Activated T-helper 17 cell treated with anti-CD3 and anti-CD28 coated beads, Interleukin-2, amount 50 U/mL, for 72 hours (primary cell): ENCODE measurements at places on chromosomes 3 and 15. TPM values are rescaled to one million over a fixed set of nuclear protein-coding genes. Genes with fewer than 3 reads are reported as not detected.

DNA sequence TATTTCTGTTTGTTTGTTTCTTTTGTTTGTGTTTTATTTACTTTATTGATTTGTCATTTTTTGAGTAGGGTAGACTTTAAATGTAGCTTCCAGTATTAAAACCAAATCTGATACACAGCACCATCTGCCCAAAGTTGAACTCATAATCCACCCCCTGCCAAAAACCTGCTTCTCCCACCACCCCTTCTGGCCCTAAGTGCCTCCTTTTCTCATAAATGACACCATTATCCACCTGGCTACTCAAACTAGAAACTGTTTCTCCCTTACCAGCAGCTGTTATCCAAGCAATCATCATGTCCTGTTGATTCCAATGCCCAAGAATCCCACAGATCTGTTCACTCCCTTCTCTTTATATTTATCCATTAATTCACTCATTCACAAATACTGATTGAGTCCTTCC lies 21.8 kb upstream of the PTX3 start:
- no peak for ATAC-seq

Gene DUOXA2
- 0.13 TPM for total RNA-seq

Gene NFKBIZ
- 88.4 TPM for total RNA-seq

Gene STAC
- 0.30 TPM for total RNA-seq

Gene FEZF2
- not detected for total RNA-seq

Gene MAGI1
- total RNA-seq = 0.06 TPM

DNA sequence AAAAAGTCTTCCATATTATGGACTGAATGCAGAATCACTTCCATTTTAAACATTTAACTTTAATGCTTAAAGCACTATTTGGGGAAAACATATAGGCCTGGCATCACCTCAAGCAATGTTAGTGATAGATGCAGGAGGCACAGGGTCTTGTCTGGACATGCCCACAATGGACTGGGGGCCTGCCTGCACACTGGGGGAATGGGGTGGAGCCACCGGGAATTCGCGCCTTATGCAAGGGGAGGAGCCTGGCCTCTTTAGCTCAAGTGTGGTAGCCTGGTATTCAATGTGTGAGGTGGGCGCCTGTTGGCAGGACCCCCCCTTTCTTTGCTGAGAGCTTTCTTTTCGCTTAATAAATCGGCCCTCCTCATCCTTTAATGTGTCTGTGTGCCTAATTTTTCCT lies 29.9 kb downstream of the ACKR4 start:
- ATAC-seq = no peak

DNA sequence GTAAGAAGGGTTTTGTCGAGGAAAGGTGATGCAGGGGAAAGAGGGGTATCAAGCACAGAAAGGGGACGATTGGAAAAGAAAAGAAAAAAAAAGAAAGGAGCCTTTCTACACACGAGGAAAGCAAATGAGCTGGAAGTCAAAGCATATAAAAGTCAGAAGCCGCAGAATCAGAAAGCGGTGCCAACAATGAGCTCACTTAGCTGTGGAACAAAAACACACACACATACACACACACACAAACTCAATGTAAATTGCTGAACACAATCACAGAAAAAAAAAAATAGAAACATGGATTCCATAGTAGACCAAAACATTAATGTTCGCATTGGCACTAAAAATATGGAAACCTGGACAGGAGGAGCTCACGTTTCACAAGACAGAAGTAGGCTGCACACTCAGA lies 63.4 kb upstream of the FEZF2 start:
- no peak for ATAC-seq

DNA sequence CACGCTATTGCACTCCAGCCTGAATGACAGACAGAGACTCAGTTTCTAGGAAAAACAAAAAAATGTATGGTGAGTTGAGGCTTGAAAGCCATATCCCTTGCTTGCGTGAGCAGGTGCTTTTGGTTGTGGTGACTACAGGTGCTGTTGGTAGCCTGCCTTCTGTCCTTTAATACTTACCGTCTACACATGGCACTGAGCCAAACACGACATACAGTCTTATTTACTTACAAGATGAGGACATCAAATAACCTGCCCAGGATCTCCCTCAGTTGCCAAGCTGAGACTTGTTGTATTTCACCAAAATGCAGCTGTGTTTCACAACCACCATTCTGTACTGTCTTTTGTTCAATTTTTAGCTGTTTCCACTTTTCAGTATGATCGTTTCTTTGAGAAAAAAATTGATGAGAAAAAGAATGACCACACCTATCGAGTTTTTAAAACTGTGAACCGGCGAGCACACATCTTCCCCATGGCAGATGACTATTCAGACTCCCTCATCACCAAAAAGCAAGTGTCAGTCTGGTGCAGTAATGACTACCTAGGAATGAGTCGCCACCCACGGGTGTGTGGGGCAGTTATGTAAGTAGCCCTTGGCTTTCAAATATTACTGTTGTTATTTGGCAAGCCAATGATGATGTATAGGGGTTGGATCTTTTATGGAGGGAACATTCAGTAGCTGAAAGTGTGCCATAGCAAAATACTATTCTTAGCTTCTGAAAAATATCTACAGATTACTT lies 6.5 kb downstream of the ALAS1 start:
- ATAC-seq = peak; percentile 88

DNA sequence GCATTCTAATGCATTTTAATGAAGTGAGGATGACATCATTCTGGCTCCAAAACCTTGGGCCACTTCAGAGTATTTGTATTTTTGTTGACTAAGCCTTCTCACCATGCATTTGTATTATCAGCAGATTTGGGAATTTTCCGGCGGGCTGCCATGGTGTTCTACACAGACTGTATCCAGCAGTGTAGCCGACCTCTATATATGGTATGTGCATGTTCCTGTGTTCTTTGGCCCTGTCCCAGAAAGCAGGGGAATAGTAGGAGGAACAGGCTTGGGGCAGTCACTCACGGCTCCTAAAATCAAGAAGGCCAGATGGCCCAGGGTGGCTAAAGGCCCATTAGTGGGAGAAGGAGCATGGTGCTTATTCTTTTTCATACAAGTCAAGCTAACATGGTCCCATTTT lies 80.5 kb downstream of the USF3 start:
- ATAC-seq = no peak

DNA sequence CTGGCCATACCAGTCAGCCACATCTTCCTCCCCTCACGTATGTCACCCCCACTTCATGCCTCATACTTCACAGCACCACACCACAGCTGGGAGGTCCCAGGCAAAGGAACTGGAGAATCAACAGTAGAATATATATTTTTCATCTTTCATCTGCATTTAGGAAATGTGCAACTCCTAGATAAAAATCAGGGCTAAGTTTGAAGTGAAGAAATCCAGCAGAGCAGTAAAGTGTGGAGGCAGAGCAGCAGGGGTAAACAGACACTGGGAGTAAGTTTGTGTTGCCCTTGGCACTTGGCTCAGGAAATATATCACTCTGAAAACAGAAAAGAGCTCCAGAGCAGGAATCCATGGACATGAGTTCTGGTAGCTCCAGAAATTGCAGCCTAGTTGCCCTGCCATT lies 2.8 kb upstream of the HERC1 start:
- ATAC-seq = no peak

Gene LYZL4
- total RNA-seq = not detected

Gene DUOX2
- total RNA-seq = 0.21 TPM

DNA sequence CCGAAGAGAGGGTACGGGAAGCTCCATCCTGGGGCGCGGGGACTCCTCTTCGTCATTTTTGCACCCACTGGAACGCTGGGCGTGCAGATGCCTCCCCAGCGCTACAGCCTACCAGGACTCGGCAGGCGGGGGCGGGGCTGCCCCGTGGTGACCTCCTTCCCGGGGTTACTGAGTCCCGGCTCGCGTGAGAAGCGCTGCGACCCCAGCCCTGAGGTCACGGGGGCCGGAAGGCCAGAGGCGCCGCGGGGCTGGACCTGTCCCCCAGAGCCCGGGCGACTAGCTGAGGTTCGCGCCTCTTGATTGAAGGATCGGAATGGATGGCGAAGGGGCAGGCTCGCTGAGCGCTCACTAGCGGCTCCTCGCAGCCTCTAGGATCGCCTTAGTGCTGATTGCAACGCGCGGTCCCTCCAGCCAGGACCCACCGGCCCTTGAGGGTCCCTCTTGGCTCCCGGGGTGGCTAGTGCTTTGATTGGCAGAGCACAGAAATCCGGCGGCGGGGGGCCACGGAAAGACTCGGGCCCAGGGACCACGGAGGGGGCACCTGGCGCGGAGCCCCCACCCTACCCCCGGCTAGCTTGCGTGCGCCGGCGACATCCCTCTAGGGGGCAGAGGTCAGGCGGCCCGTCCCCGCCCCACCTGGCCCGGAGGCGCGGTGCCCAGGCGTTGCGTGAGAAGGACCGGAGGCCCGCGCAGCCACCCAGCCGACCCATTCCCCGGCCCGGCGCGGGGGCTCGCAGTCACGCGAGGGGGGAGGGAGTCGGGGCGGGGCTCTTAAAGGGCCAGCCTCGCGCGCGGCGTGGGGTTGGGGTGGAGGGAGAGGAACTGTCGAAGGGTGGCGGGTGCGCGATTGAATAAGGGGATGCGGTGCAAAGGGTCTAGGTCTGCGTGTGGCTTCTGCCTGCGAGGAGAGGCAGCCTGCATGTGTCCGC lies 781 bp upstream of the CYP1A1 start:
- ATAC-seq = peak; percentile 83

DNA sequence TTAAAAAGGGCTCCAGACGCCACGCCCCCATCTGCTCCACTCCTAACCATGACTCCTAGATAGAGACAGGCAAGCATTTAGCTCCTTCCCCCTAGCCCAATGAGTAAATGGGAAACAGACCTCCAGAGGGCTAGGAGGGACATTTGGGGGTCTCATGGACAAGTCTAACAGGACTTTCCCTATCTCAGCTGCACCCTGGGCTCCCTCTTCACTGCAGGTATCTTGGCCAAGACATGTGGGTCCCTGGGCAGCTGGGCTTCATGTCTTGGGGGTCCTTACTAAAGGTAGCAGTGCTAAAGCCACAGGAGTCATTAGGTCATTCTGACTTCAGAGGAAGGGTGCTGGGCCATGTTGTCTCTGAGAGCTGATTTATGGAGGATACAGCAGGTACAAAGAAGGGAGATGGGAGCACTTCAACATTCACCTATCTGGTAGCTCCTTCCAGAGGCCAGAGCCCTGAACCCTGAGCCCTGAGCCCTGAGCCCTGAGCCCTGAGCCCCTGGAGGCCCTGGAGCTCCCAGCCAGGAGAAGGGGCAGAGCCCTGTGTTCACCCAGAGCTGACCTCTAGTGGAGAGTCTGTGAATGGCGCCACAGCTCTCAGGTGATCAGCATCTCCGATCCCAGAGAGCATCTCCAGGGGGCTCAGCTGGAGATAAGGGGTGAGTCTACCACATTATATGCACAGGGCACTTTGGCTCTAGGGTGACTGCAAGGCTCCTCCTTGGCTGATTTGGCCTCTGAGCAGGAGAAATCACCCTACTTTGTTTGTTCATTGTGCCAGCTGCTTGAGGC lies 40.1 kb upstream of the EPHB1 start:
- ATAC-seq = peak; percentile 34

GRCh38 chr3:81295906-81296577 lies 465.4 kb downstream of the GBE1 start:
- no peak for ATAC-seq

GRCh38 chr3:9946112-9947024 lies 5.8 kb downstream of the PRRT3 start:
- peak; percentile 89 for ATAC-seq

Gene PTH1R
- total RNA-seq = not detected

DNA sequence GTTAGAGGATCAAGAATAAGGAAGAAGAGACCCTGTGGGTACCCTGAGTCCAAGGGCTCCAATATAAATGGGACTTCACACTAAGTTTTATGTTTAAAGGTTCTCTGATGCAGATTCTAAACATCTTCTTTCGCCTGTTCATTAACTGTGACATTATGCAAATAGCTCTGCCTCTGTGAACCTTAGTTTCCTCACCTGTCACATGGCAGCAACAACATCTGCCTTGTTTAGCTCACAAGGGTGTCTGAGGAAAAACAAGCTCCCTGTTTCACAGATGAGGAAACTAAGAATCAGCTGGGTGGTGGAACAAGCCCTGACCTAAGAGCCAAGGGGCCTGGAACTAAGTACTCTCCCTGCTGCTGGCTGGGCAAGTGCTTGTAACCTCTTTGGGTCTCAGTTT lies 40.8 kb downstream of the GOLGA6L1 start:
- no peak for ATAC-seq

DNA sequence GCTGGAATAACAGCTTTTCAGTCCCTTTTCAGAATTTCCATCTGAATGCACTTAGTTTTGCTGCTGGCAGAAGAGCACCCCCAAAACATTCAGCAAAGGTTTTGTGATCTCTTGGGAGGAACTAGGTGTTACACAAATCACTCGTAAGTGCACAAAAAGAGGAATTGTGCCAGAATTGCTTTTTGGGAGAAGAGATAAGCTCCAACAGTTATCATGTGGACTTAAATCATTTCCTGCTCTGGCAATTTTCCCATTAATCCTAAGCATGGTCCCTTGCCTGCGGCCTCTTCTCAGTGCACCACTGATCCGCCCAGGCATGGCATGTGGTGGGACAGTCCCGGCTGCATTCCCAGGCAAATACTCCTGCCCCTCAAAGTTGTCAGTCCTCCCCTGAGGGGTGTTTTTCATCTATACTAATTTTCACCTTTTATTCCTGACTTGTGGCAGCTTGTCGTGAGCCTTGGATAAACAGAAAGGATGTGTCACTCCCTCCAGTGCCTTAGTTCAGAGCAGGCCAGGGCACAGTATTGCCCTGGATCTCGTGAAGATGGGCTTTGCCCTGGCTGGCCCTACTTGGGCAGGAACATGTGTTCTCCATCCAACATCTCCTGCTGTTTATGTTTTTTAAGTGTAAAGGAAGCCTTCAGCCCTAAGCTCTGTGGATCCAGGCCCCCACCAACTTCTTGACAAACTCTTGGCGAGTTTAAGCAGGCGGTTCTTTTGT lies 44.6 kb upstream of the VILL start:
- ATAC-seq = no peak

Gene GOLGA8J
- total RNA-seq = not detected

- ATAC-seq = no peak
Observed at GRCh38 chr3:170361711-170362110, 4.2 kb downstream of the SKIL start.

DNA sequence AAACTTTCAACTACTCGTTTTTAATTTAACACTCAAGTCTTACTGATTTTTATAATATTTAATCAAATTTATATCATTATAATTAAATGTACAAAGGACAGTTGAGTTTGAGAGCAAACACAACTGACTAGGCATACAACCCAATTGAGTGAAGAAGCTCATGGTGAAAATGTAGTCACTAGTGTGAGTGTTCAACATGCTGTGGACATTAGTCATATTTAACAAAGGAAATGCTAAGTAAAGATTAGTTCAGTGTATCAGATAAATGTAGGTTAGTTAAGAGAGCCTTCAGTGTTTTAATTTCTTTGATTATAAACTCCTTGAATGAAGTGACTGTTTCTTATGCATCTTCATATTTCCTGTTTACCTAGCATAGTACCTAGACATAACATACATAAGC lies 444.2 kb upstream of the GOLIM4 start:
- ATAC-seq = no peak

Gene RPL14
- total RNA-seq = 2,493 TPM

Gene RHOV
- 0.24 TPM for total RNA-seq

DNA sequence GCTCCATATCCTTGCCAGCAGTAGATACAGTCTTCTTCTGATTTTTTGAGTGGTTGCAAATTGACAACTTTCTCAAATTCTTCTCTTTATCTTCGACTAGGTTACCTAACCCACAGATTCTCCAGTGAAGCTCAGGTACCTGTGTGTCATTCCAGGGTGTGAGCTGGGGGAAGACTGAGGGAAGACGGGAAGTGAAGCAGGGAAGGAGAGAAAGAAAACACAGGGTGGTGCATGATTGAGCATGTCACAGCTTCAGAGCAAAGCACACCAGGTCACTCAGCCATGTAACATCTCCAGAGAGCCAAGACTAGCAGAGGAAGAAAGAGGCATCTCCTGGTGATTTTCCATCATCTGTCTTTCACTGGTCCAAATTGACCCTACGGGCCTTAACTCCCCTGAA lies 67.2 kb downstream of the LSM3 start:
- ATAC-seq = no peak
